ENCODE measurements at places on chromosomes 1 and 21. TPM values are rescaled to one million over a fixed set of nuclear protein-coding genes. Genes with fewer than 3 reads are reported as not detected.

- no peak for DNase-seq
- no peak overlapping the region for H3K27ac ChIP-seq
- H3K36me3 ChIP-seq, result no peaks in the 10 kb centered on the region
- H3K4me3 ChIP-seq, result no peak overlapping the region
Observed at GRCh38 chr1:164261691-164262240, 297.2 kb upstream of the PBX1 start.

DNA sequence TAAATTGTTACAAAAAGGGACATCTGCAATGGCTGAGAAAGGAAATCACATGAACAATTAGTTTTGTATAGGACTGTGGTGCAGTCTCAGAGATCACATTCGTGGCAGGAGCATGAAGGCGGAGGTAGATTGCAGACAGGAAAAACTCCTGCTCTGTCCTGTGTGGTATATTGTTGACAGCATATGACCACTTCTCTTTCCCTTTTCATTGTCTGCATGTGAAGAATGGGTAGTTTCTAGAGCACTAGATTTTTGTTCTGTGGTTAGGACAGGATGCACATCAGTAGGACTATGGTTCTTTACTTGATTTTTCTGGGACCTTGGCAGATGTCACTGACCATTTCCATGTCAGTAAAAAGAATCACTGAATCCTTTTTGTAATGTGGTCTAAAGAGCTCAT is 625.9 kb upstream of the PKN2 start:
- H3K4me1 ChIP-seq, result no peaks in the 10 kb centered on the region
- no peak overlapping the region for H3K4me3 ChIP-seq
- no peak for DNase-seq

DNA sequence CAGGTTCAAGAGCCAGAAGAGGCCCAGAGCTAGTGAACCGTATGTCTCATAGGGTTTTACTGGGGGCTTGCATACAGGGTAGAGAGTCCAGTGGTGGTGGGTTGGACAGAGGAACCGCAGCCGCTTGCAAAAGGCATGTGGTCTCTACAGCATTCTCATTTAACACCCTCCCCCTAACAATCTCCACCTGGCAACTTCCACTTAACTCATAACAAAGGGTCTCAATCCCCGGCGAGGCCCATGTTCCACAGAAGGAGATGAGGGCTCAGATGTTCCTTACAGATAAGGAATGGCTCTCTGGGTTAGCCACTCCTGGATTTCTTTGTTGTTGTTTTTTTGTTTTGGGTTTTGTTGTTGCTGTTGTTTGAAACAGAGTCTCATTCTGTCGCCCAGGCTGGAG is 106.1 kb downstream of the APP start:
- no peak overlapping the region for H3K27ac ChIP-seq
- H3K27me3 ChIP-seq, result no peaks in the 10 kb centered on the region
- H3K4me3 ChIP-seq, result no peak overlapping the region
- H3K4me1 ChIP-seq, result peaks cover 22% of the 10 kb centered on the region
- no peaks in the 10 kb centered on the region for H3K36me3 ChIP-seq

GRCh38 chr1:194208674-194209073 is 1022.3 kb upstream of the B3GALT2 start:
- no peak for DNase-seq
- H3K27ac ChIP-seq, result no peak overlapping the region
- H3K36me3 ChIP-seq, result no peaks in the 10 kb centered on the region
- H3K27me3 ChIP-seq, result no peaks in the 10 kb centered on the region
- H3K4me1 ChIP-seq, result no peaks in the 10 kb centered on the region

GRCh38 chr1:82785268-82785790 is 984.6 kb downstream of the ADGRL2 start:
- H3K36me3 ChIP-seq, result peaks cover 3% of the 10 kb centered on the region
- no peak for DNase-seq
- no peak overlapping the region for H3K4me3 ChIP-seq
- H3K27me3 ChIP-seq, result peaks cover 10% of the 10 kb centered on the region
- H3K4me1 ChIP-seq, result peaks cover 11% of the 10 kb centered on the region
- H3K27ac ChIP-seq, result no peak overlapping the region

GRCh38 chr1:180156631-180157091 is 2.0 kb downstream of the QSOX1 start:
- H3K36me3 ChIP-seq, result peaks cover 6% of the 10 kb centered on the region
- H3K4me1 ChIP-seq, result peaks cover 36% of the 10 kb centered on the region
- peak overlapping the region; percentile 98 for H3K4me3 ChIP-seq
- no peaks in the 10 kb centered on the region for H3K27me3 ChIP-seq
- no peak overlapping the region for H3K27ac ChIP-seq

DNA sequence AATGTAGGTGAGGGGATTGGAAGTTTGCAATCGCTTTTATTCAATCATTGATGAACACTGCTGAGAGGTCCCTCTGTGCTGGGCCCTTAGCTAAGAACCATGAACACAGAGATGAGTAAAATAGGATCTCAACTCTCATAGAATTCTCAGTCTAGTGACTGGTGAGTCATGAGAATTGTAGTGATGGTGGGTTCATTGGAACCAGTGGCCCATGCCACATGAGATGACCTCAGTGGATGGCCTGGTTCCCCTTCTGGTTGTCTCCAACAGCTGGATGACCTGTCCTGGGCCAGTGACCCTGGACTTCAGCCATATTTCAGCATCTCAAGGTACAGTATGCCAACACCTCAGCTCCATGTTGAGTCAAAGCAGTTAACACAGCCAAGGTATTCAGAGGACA is 21.3 kb upstream of the S100A10 start:
- H3K27me3 ChIP-seq, result peaks cover 34% of the 10 kb centered on the region
- H3K27ac ChIP-seq, result no peak overlapping the region
- H3K4me1 ChIP-seq, result peaks cover 10% of the 10 kb centered on the region
- no peak for DNase-seq

- H3K4me1 ChIP-seq, result peaks cover 66% of the 10 kb centered on the region
- DNase-seq, result peak; percentile 42
- H3K4me3 ChIP-seq, result no peak overlapping the region
- H3K27me3 ChIP-seq, result peaks cover 4% of the 10 kb centered on the region
- H3K27ac ChIP-seq, result no peak overlapping the region
Observed at GRCh38 chr1:66253330-66253921, 280.5 kb upstream of the SGIP1 start.

DNA sequence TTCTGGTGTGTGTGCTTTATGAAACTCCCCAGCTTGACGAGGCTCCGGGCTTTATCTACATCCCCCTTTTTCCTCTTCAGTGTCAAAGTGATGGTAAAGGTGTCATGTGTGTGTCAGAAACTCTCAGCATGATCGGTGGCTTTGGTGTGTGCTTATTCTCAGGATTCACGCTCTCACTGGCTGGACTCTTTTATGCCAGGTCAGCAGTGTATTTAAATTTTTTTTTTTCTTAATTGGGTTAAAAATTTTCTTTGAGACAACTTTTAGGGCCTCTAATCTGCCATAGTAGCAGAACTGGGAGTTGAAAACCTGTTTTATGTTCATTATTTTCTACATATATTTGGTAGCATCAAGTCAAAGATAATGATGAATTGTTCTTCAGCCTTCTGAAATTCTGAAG is 21.0 kb downstream of the SH3BGR start:
- H3K4me1 ChIP-seq, result no peaks in the 10 kb centered on the region
- no peak for DNase-seq
- no peaks in the 10 kb centered on the region for H3K36me3 ChIP-seq

DNA sequence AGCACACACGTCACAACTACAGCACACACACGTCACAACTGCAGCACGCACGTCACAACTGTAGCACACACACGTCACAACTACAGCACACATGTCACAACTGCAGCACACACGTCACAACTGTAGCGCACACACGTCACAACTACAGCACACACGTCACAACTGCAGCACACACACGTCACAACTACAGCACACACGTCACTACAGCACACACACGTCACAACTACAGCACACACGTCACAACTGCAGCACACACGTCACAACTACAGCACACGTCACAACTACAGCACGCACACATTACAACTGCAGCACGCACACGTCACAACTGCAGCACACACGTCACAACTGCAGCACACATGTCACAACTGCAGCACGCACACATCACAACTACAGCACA is 322.6 kb upstream of the AJAP1 start:
- H3K4me3 ChIP-seq, result no peak overlapping the region
- H3K36me3 ChIP-seq, result peaks cover 4% of the 10 kb centered on the region
- H3K27me3 ChIP-seq, result peaks cover 6% of the 10 kb centered on the region
- H3K4me1 ChIP-seq, result no peaks in the 10 kb centered on the region
- no peak for DNase-seq
- H3K27ac ChIP-seq, result no peak overlapping the region

Gene S100B
- total RNA-seq, result 0.72 TPM

Gene STIL
- total RNA-seq, result 32.2 TPM

Gene AMY1A
- total RNA-seq, result not detected

Gene AMIGO1
- total RNA-seq, result 2.1 TPM

Gene SH2D5
- 0.34 TPM for total RNA-seq

Gene SMIM1
- total RNA-seq, result 2.5 TPM

Gene ITGB3BP
- total RNA-seq, result 86.5 TPM

Gene BMP8B
- total RNA-seq, result 0.69 TPM

All from activated T-cell treated with anti-CD3 and anti-CD28 coated beads, Interleukin-2, amount 50 U/mL, for 72 hours (primary cell).